ENCODE measurements at places on chromosomes 1 and 21.
A peak's percentile ranks its signal among the peaks of the same experiment; 100 is the strongest.

GRCh38 chr1:112614460-112615065, 4.4 kb downstream of the ST7L start:
- DNase-seq, result no peak

DNA sequence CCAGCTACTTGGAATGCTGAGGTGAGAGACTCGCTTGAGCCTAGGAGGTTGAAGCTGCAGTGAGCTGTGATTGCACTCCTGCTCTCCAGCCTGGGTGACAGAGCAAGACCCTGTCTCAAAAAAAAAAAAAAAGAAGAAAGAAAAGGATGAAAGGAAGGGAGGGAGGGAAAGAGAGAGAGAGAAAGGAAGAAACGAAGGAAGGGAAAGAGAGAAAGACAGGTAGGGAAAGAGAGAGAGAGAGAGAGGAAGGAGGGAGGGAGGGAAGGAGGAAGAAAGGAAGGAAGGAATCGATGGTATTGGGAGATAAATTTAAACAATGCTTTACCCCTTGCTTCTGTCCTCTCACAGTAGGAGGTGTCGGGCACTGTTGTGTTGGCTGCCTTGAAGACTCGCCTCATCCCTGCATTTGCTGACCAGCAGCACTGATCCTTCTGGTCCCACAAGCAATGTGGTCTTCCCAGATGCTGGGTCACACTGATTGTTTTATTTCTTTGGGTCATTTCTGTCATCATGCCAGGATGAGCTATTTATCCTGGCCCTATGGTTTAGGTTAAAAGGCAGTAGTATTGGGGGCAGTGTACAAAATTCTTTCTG, 30.9 kb downstream of the GPR137B start:
- DNase-seq, result no peak

- DNase-seq, result no peak
These were observed 1.1 kb upstream of the COA6 start for GRCh38 chr1:234372011-234372757.

GRCh38 chr1:41758500-41758899, 160.2 kb downstream of the HIVEP3 start:
- no peak for DNase-seq

DNA sequence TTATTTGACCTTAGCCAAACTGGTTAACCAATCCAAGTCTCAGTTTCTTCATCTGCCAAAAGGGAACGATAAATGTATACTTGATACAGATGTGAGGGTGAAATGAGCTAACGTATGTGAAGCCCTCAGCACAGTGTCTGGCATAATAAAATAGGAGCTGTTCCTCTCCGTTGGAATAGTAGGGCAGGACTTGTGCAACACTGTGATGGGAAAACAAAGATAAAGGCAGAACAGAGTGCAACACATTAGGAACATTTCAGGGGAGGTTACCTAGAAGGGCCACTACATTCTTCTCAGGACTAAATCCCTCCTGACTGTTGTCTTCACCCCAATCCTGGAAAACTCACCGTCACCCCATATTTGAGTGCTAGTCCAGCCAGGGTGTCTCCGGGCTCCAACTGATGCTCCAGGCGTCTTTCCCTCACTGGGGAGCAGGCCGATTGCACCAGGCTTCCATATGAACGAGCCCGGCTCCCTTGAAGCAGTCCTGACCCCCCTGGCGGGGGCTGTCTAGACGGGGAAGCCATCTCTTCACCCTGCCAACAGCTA, 896 bp downstream of the LYSMD1 start:
- DNase-seq, result no peak

DNA sequence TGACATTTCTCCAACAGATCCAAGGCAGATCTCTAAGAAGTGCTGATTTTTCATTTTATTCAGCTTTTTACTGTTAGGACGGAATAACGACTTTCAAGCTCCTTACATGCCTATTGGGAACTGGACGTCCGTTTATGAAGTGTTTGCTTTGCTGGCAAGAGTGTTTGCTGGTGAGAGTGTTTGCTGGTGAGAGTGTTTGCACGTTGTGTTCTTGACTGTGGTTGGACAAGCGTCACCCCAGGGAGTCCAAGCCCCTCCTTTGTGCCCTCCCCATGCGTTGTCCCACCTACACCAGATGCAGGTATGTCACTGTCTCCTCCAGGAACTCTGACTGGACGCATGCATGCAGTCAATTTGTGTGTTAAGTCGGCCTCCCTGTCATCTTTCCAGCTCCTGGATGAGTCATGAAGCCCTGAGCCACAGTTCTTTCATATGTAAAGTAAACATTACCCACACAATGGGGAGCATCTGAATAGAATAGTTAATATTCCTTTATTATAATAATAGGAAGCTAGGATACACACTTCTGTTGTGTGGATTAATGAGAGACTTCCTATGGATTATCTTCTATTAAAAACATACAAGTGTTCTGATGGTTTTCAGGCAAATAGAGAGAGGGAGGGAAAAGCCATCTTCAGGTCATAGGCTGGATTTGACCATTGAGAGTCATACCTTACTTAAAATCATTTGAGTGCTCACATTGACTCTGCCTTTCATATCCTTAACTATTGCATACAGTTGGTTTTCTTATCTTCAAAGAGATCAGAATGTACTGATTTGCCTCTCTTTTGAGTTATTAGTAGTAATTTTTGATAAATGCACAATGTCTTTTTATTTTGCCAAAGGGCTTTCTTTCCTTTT, 119.2 kb downstream of the GALNT2 start:
- no peak for DNase-seq

DNA sequence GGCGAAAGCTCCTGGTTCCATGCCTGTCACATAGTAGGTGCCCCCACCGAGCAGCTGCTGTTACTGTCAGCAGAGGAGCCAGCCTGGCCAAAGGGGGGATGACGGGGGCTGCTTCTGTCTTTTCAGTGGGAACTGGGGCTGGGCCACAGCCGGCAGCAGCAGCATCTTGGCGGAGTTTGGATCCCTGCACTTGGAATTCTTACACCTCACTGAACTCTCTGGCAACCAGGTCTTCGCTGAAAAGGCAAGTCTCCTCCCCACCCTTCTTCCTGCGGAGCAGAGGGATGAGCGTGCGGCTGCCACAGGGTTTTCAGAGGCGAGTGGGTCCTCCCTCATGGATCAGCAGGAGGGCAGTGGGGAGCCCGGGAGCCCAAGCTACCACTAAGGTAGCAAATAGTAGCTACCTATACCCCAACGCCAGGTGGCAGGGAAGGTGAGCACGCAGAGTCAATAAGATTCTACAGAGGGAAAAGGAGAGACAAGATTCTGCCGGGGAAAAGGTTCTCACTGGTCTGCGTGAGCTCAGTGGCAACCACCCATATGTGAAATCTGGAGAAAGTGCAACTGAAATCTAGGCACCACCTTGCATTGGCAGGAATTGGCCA, 41.4 kb upstream of the SELENON start:
- DNase-seq, result no peak

GRCh38 chr1:154178013-154178412, 13.9 kb downstream of the TPM3 start:
- DNase-seq, result no peak

DNA sequence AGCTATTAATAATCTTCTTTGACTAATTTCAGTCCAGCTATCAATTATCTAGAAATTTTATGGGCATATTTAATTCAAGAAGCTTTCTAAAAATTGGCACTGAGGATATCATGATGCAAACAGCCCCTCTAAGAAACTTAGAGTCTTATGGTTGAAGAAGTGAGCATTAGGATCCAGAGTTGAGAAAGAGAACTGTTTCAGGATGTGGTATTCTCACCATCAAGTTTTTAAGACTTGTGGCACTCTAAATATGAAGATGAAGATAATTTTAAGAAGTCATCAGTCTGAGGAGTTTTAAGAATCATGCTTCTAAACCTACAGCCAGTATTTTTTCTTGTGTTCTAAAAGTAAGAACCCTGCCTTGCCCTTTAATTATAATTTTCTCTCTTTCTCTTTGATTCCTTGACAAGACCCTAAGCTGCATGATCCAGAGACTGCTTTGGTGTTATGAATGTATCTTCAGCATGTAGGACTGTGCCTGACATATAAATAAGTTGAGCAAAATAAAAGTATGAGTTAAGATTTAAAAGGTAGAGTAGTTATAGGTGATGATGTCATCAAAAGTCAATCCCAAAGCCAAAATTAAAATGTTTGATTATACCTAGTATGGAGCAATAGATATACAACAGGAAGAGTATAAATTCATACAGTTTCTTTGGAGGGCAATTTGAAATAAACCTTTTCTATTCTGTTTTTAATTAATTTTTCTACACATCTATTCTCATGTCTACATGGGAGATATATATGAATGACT, 39.1 kb downstream of the RPS6KC1 start:
- DNase-seq, result no peak

- DNase-seq, result no peak
These were observed 316.5 kb upstream of the USP24 start for GRCh38 chr1:55531644-55532043.

DNA sequence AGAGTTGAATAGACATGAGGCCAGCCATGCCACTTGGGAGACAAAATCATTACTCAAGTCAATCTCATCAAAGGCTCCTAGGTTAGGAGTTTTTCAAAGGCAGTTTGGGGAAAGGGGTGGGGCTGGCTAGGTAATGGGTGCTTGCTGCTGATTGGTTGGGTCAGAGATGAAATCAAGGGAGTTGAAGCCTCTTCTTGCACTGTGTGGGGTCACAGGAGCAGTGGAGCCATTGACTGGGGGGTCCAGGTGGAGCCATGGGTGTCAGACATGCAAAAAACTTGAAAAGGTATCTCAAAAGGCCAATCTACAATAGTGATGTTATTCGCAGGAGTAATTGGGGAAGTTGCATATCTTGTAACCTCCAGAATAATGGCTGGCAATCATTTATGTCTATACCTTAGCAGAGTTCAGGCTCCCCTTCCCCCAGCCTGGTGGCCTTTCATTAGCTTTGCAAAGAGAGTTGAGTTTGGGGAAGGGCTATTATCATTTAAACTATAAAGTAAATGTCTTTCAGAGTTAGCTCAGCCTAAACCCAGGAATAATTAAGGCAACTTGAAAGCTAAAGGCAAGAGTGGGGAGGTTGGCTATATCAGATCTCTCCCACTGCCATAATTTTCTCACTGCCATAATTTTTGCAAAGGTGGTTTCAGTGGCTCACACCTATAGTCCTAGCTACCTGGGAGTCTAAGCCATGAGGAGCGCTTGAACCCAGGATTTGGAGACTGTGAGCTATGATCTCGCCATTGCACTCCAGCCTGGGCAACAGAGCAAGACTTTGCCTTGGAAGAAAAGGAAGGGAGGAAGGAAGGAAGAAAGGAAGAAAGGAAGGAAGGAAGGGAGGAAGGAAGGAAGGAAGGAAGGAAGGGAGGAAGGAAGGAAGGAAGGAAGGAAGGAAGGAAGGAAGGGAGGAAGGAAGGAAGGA, 7.8 kb upstream of the PINK1 start:
- no peak for DNase-seq

DNA sequence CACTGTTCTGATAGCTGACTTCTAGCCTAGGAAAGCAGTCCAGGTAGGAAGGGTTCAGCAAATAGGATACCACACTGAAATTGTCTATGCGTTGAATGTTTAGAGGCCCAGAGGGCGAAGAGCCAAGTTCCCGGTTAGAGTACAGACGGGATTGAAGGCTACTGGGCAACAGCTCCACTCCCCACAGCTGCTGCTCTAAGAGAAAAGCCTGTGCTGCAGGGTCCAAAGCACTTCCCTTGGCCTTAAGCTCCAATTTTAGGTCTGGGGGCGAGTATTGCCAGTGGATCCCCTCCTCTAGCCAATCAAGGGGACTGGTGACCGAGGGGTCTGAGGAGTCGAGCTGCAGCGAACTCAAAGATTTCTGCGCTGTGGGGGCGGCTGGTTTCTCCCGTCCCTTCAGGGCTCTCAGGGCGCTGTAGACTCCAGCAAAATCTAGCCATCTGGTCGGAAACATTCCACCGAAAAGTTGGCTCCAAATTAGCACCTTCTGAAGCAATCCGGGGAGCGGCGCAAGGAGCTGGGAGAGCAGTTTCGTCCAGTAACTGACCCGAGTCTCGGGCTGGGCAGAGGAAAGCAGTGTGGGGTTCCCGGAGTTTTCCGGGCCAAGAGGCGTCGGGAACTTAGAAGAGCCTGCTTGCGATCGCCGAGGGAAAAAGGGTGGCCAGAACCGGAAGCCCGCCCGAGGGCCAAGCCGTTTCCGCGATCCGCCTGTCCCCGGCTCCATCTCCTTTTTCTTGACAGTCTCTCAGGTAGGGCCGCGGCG, 748 bp downstream of the PPP1R15B start:
- DNase-seq, result peak; percentile 76

All from right forelimb (tissue), 1 donor.